ENCODE measurements at places on chromosomes 1 and 21. TPM values are rescaled to one million over a fixed set of nuclear protein-coding genes. Genes with fewer than 3 reads are reported as not detected.

Gene HHAT
- 12.0 TPM for total RNA-seq

Gene CD1E
- not detected for total RNA-seq

Gene SPRR1B
- 0.39 TPM for total RNA-seq

Gene PTGS2
- 2.5 TPM for total RNA-seq

Gene PAX7
- total RNA-seq: 0.05 TPM

Gene ZNF683
- total RNA-seq: not detected

DNA sequence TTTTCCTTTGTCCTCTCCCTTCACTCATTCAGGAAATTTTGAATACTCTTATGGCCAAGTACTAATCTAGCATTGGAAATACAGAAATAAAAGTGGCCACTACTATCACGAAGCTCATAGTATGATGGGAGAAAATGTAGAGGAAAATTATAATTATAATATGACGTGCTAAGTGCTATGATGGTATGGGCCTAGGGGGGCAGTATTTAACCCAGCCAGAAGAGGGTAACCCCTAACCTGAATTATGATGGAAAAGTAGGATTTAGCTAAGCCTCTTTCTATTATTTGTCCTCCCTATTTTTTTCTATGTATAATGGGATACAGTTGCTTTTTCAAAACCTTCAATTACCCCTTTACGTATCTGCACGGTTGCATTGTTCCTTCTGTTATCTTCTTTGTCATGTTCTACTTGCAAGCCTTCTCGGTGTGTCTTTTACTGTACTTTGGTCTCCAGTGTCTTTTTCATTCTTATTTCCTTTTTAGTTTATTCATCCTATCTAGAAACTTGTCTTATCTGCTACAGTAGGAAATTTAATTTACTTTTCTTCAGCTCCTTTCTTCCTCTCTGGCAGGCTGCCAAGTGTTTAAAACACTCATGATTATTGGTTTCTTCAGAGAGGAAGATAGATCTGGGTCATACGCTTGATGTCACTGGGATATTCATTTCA, 88.8 kb upstream of the GPR52 start:
- no peaks in the 10 kb centered on the region for H3K36me3 ChIP-seq
- H3K27ac ChIP-seq: no peak overlapping the region
- H3K4me3 ChIP-seq: no peak overlapping the region
- DNase-seq: no peak
- no peaks in the 10 kb centered on the region for H3K27me3 ChIP-seq
- H3K4me1 ChIP-seq: no peaks in the 10 kb centered on the region

DNA sequence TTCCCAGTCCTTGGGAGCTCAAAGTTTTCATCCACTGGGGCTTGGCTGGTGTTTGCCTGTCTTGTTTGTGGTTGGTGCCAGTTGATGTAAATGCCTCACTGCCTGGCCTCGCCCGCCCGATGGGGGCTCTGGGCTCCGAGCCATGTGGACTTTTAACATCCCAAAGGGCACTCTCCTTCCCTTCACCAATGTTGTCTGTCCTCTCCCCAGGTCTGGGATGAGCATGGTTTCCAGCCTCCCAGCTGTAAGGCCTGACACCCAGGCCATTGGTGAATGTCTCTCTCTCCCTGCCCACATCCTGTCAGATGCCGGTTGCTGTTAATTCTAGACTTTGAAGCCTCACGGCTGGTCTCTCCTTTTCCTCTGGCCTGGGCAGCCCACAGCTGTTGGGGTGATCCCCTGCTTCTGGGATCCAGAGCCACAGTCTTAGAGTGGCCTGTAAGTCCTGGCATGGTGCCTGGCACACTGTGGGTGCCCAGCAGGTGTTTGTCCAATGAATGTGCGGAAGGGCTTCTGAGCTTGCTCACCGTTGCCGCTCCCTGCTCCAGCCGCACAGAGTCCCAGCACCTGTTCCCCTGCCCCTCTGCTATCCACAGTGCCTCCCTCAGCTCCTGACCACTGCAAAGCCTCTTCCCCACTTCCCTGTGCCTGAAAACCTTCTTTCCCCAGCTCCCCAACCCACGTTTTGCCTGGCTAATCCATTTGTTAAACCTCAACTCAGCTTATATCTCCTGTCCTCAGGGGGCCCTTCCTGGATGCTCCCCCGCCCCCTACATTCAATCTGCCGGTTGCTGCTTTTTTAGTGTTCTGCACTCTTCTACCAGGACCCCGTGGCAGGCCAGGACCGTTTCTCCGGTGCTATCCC, 3.3 kb upstream of the C1orf174 start:
- H3K27ac ChIP-seq: no peak overlapping the region
- peaks cover 5% of the 10 kb centered on the region for H3K4me1 ChIP-seq
- DNase-seq: no peak
- H3K27me3 ChIP-seq: no peaks in the 10 kb centered on the region

- DNase-seq: peak; percentile 83
- H3K27ac ChIP-seq: peak overlapping the region; percentile 30
- no peaks in the 10 kb centered on the region for H3K27me3 ChIP-seq
These were observed 13.3 kb downstream of the MFAP2 start for GRCh38 chr1:16967095-16967575.

- H3K27ac ChIP-seq: no peak overlapping the region
- no peaks in the 10 kb centered on the region for H3K27me3 ChIP-seq
- H3K36me3 ChIP-seq: no peaks in the 10 kb centered on the region
These were observed 25.5 kb downstream of the CAPN9 start for GRCh38 chr1:230772457-230773395.

- no peaks in the 10 kb centered on the region for H3K36me3 ChIP-seq
- H3K4me3 ChIP-seq: no peak overlapping the region
- H3K4me1 ChIP-seq: no peaks in the 10 kb centered on the region
- no peak overlapping the region for H3K27ac ChIP-seq
These were observed 1.4 kb upstream of the TNR start for GRCh38 chr1:175744833-175745232.

GRCh38 chr21:19523061-19523460, 1119.5 kb upstream of the TMPRSS15 start:
- no peaks in the 10 kb centered on the region for H3K36me3 ChIP-seq
- no peak overlapping the region for H3K27ac ChIP-seq
- no peaks in the 10 kb centered on the region for H3K4me1 ChIP-seq
- no peak for DNase-seq
- no peaks in the 10 kb centered on the region for H3K27me3 ChIP-seq
- H3K4me3 ChIP-seq: no peak overlapping the region

GRCh38 chr1:47424336-47424982, 8.4 kb downstream of the FOXE3 start:
- no peaks in the 10 kb centered on the region for H3K36me3 ChIP-seq
- H3K27ac ChIP-seq: no peak overlapping the region
- H3K27me3 ChIP-seq: peaks cover 33% of the 10 kb centered on the region
- no peak overlapping the region for H3K4me3 ChIP-seq

GRCh38 chr21:24175106-24175505, 1432.2 kb downstream of the MRPL39 start:
- no peaks in the 10 kb centered on the region for H3K4me1 ChIP-seq
- no peak for DNase-seq
- H3K4me3 ChIP-seq: no peak overlapping the region
- H3K36me3 ChIP-seq: no peaks in the 10 kb centered on the region
- H3K27me3 ChIP-seq: no peaks in the 10 kb centered on the region

DNA sequence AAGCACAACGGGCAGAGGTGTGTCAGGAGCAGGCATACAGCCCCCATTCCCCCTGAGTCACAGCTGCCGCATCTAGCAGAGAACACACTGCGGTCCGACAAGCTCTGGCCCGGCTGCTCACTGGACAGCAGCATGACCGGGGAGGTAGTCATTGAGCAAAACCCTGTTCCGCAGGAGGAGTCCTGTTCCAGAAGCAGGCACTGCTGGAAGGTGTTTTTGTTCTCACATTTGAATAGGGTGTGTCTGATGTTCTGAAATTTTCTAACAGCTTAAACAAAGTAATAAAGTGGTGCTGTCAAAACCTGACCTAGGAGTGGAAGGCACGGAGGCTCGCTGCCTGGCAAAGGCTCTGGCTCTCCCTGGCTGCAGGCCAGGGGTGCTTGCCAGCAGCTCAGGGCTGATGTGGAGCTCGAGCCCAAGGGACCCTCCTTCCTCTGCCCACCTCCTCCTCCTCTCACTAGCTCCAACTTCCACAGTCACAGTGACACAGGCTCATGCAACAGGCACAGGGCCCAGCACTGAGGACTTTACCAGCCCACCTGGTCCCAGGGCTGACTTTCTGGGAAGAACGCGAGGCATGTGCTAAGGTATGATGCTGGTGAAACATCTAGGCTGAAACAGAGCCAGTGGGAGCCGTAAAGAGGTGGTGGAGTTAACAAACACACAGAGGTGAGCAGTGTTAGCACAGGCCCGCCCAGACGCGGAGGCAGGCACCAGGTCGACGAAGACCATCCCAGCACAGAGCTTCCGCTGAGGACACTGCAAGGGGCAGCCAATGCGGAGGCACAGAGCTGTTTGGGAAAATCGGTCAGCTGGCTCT, 118.6 kb upstream of the IFFO2 start:
- H3K4me3 ChIP-seq: no peak overlapping the region
- H3K36me3 ChIP-seq: peaks cover 60% of the 10 kb centered on the region
- no peak overlapping the region for H3K27ac ChIP-seq
- DNase-seq: peak; percentile 37
- H3K4me1 ChIP-seq: peaks cover 13% of the 10 kb centered on the region

DNA sequence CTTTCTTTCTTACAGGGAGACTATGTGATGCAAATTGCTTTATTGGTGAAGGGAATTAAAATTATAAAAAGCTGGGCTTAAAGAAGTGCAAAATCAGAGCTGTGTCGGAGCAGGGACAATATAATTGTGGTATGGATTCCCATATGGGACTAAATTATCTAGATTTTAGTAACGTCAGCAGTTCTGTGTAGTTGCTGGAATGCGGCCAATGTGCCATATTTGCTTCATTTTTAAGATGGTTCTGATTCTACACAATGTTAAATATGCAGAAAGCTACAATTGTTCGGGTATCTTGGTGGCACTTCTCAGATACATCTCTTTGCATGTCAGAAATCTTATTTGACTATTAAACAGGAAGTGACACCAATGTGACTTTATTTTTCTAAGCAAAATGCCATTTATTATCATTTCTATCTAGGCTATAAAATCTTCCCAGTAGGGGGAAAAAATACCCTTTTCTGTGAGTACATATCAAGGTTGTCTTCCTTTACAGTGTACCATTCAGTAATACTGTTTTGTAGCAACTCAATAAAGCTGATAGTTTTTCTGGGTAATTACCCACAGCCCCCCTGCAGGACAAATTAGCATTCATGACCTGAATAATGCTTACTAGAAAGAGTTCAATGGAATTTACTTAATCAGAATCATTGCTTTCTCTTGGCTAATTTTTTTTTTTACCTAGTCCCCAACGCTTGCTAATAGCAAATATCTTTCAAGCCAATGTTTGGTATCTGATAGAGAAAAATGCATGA, 288.3 kb upstream of the ADGRL2 start:
- H3K4me3 ChIP-seq: no peak overlapping the region

- no peaks in the 10 kb centered on the region for H3K36me3 ChIP-seq
- no peaks in the 10 kb centered on the region for H3K4me1 ChIP-seq
- no peaks in the 10 kb centered on the region for H3K27me3 ChIP-seq
These were observed 132.0 kb downstream of the C1orf21 start for GRCh38 chr1:184518736-184519357.

GRCh38 chr1:66585002-66585401, 51.0 kb downstream of the SGIP1 start:
- H3K4me1 ChIP-seq: no peaks in the 10 kb centered on the region
- no peaks in the 10 kb centered on the region for H3K36me3 ChIP-seq
- no peak overlapping the region for H3K27ac ChIP-seq
- DNase-seq: no peak

GRCh38 chr21:27734146-27734545, 767.3 kb upstream of the ADAMTS5 start:
- DNase-seq: peak; percentile 53
- no peaks in the 10 kb centered on the region for H3K27me3 ChIP-seq
- H3K27ac ChIP-seq: no peak overlapping the region

- H3K4me1 ChIP-seq: no peaks in the 10 kb centered on the region
- no peak overlapping the region for H3K27ac ChIP-seq
- H3K36me3 ChIP-seq: no peaks in the 10 kb centered on the region
- DNase-seq: no peak
These were observed 4.1 kb upstream of the TRAF3IP3 start for GRCh38 chr1:209751627-209752231.

- H3K4me3 ChIP-seq: no peak overlapping the region
- no peaks in the 10 kb centered on the region for H3K4me1 ChIP-seq
- DNase-seq: no peak
- H3K27me3 ChIP-seq: no peaks in the 10 kb centered on the region
- H3K27ac ChIP-seq: no peak overlapping the region
These were observed 376.5 kb downstream of the LRRIQ3 start for GRCh38 chr1:73821520-73821919.

GRCh38 chr1:91201694-91202093, 179.9 kb upstream of the ZNF644 start:
- no peaks in the 10 kb centered on the region for H3K4me1 ChIP-seq
- H3K27ac ChIP-seq: no peak overlapping the region
- DNase-seq: no peak
- H3K36me3 ChIP-seq: no peaks in the 10 kb centered on the region

DNA sequence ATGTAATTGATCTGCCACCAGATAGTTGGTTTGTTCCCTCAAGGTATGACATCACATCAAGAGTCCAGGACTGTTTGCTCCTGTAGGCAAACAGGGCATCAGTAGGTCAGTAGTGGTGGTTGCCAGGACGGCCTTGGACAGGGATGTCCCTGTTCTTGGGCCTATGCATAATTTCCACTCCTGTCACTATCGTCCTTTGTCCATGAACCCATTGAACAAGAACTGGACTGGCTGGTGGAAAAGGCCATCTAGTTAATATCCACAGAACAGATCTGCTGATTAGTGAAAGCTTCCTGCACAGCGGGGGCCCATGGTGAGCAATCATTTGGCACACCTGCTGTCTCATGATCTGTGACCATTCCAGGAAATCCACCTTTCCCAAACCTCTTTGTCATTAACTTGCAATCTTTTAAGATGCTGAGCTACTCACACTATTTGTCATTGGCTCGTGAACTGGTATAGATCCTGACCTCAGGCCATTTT, 12.4 kb upstream of the BSDC1 start:
- H3K4me1 ChIP-seq: no peaks in the 10 kb centered on the region
- H3K27ac ChIP-seq: no peak overlapping the region
- H3K4me3 ChIP-seq: no peak overlapping the region
- DNase-seq: no peak

GRCh38 chr1:156115514-156116374, 1.2 kb downstream of the LMNA start:
- peaks cover 58% of the 10 kb centered on the region for H3K4me1 ChIP-seq
- H3K27me3 ChIP-seq: no peaks in the 10 kb centered on the region
- peaks cover 12% of the 10 kb centered on the region for H3K36me3 ChIP-seq
- H3K27ac ChIP-seq: peak overlapping the region; percentile 94
- peak overlapping the region; percentile 96 for H3K4me3 ChIP-seq

GRCh38 chr1:64133036-64133435, 70.4 kb upstream of the UBE2U start:
- peak overlapping the region; percentile 33 for H3K27ac ChIP-seq
- no peak overlapping the region for H3K4me3 ChIP-seq

DNA sequence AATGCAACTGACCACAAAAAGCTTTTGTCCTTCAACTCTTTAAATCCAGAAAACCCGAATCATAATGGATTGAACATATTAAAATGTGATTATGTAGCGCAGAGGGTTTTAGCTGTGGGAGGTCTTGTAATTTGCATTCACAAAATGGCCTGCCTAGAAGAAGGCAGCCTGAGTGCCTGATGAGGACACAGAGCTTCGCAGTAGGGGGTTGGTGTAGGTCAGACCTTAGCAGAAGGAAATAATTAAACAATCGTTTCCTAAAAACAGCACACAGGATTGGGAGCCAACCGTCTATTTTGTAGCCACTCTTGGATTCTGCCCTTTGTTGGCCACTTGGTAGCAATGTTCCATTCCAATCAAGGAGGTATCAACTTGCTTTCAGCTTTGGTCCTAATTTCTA, 195.7 kb upstream of the KIAA0040 start:
- H3K36me3 ChIP-seq: no peaks in the 10 kb centered on the region
- no peaks in the 10 kb centered on the region for H3K4me1 ChIP-seq
- no peak for DNase-seq
- H3K27me3 ChIP-seq: peaks cover 2% of the 10 kb centered on the region

GRCh38 chr21:26385721-26386120, 187.4 kb downstream of the CYYR1 start:
- no peaks in the 10 kb centered on the region for H3K27me3 ChIP-seq
- H3K4me1 ChIP-seq: peaks cover 19% of the 10 kb centered on the region
- no peaks in the 10 kb centered on the region for H3K36me3 ChIP-seq
- DNase-seq: no peak

All from astrocyte (in vitro differentiated cells and primary cell).